ENCODE measurements at places on chromosomes 1 and 21.

DNA sequence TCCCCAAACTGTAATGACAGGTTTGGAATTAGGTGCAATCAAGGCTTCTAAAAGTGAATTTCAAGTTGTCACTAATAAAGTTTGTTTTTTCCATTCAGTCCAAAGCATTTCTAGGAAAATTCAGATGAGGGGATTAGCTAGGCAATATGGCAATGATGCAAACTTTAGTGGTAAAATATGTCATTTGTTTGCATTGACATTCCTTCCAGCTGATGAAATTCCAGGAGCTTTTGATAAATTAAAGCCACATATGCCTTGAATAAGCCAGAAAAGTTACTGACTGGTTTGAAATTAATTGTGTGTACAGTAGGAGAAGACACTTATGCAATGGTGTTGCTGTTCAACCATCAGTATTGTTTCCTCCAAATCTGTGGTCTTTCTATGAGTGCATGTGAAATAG lies 57.8 kb downstream of the MROH9 start:
- no peak for DNase-seq

- no peak for DNase-seq
Measured at GRCh38 chr1:10484521-10484920, 9.8 kb downstream of the PEX14 start.

DNA sequence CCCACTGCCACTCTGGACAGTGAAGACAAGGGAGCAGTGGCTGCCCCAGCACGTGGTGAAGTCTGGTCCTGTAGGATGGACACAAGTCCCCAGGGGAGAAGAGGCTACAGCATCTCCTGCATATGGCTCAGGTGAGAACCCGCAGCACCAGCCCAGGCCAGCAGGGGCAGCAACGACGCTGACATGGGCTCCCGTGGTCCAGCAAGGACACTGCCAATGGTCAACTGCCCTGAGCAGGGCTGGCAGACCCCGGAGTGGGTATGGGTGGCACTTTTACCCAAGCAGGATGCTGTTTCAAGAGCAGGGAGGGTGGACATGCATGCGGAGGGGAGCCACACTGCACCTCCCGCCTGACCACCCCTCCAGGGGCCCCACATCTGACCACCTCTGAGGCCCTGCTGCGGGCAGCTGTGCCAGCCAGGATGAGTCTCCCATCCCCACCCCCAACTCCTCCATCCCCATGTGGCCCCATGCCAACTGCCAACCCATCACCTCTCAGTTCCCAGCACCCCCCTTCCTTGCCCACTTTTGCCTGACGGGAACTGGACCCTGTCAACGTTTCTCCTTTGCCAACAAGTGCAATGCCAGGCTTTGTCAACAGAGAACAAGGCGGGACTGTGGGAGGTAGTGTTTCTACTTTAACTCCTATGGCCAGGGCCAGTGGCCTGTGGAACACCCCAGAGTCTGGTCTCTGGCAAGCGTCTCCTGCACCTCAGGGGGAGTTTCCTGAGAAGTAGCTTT lies 8.6 kb downstream of the MORN1 start:
- DNase-seq: no peak

DNA sequence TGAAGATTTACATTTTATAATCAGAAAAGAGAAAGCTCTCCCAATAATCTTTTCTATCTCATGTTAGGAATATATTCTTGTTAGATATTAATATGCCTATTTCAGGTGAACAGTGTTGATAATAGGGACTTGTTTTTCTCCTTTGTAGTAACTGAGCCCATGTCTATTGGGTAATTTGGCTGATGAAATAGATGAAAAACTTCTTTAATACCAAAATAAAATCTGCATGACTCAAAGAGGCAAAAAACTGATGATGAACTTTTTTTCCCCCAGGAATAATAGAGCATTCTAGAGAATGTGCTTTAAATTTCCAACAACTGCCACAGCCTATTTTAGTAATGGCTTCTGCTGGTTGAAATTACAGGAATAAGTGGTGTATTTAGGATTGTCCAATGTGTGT lies 178.9 kb upstream of the GREM2 start:
- DNase-seq: no peak

DNA sequence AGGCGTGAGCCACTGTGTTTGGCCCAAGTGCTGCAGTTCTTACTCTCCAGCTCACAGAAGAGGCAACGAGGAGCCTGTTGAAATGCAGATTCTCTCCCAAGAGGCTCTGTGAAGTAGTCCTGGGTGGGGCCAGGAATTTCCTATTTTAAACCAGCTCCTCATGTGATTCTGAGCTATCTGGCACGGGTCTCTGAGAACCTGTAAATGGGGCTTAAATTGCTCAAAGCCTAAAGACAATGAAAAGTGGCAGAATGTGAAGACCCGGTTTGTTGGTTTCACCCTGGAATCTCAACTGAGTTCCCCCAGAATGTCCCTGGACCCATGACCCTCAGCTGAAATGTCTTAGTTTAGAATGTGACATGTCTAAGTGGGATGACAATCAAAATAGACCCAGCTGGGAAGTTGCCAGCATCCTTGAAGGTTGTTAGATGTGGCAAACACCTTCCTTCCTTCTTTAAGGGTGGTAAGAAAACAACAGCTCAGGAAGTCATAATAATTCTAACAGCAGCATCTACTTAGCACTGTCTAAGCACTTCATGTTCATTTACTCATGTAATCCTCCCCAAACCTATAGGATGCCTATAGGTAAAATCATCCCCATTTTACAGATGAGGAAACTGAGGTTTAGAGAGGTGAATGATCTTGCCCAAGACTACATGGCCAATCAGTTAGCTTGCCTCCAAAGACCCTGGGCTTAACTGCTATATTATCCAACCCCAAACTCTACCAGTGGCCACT lies 20.9 kb upstream of the ATP5PO start:
- DNase-seq: no peak

- DNase-seq: peak; percentile 67
Measured at GRCh38 chr1:248862998-248863881, 4.4 kb upstream of the ZNF692 start.

DNA sequence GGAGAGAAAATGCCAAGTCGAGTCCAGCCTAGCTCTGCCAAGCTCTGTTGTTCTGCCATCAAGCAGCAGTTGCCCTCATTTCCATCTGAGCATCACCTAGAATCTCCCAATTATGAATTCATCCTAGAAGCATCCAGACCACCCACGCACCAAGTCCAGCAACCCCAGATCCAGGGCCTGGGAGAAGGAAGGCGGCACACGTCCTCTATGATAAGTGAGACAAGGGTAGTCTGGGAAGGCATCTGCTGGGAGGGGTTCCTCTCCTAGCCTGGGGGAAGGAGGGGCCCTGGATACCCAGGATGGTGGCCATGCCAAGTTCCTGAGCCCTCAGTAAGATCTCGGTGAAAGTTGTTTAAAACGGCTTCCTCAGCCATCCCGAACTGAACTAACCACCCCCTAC lies 70.7 kb downstream of the VWA5B1 start:
- DNase-seq: no peak

GRCh38 chr1:181141431-181141910 lies 53.0 kb downstream of the IER5 start:
- DNase-seq: peak; percentile 35

- no peak for DNase-seq
Measured at GRCh38 chr1:23593042-23593521, 33.8 kb upstream of the ID3 start.

GRCh38 chr1:218867066-218867465 lies 306.6 kb upstream of the LYPLAL1 start:
- DNase-seq: no peak

- DNase-seq: no peak
Measured at GRCh38 chr1:8423269-8423691, 105.4 kb downstream of the SLC45A1 start.

- DNase-seq: no peak
Measured at GRCh38 chr1:233005703-233006102, 55.3 kb downstream of the NTPCR start.

DNA sequence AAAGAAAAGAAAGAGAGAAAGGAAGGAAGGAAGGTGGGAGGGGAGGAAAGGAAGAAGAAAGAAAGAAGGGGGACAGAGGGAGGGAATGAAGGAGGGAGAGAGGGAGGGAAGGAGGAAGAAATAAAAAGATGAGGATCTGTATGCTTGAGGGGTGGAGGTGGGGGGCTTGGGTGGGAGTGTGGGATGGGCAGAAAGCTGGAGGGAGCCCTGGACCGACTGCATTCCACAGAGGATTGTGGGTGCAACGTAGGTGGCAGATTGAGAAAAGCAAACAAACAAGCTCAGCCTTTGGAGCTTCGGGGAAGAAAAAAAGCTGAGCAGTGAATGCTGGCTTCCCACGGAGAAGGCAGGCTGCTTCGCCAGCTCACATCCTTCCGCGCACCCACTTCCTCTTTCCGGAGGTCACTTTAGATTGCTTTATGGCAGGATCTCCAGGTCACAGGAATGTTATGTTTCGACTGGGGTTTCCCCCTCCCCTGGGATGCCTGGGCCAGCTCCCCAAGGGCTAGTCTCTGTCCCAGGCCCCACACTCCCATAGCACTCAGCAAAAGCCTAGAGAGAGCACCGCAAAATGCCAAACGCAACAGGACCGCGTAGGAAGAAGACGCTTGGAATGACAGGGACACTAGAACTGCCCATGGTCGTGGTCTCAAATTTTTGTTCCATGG lies 20.7 kb upstream of the LGALS8 start:
- no peak for DNase-seq

GRCh38 chr1:44808063-44808937 lies at the start of gene BTBD19:
TSS of gene BTBD19 (plus strand) at chr1:44808523. CDS start at chr1:44808821, 298 bp downstream.
- no peak for DNase-seq

DNA sequence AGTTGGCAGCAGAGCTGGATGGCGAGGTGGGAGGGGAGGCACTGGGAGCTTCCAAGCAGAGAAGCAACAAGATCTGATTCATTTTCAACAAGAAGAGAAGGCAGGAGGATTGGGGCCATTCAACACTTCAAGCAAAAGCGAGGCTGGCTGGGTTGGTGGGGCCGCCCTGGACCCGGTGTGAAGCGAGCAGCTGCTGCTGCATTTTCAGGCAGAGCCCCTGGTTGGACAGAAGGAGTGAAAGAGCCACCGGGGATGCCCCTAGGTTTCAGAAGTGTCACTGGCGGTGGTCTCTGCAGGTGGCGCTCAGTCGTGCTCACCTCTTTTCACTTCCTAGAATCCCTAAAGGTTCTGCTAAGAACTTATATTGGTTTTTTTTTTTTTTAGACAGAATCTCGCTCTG lies 18.0 kb downstream of the SLC2A7 start:
- no peak for DNase-seq

DNA sequence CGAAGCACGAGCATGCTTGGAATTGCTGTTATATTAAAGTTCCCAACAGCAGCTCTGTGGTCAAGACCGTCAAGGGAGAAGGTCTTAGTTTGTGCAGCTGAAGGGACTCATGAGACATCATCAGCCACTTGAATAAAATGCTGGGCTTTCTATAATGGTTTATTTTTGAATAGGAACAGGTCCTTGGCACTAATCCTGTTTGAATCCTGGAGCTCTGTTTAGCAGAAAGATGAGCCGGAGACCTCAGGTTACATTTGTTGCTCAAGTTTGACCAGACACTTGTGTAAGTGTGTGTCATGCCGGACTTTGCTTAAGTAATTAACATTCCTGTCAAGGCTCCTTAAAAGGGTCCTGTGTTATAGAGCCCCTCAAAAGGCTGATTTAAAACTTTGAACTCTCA lies 186.5 kb downstream of the ROR1 start:
- no peak for DNase-seq

DNA sequence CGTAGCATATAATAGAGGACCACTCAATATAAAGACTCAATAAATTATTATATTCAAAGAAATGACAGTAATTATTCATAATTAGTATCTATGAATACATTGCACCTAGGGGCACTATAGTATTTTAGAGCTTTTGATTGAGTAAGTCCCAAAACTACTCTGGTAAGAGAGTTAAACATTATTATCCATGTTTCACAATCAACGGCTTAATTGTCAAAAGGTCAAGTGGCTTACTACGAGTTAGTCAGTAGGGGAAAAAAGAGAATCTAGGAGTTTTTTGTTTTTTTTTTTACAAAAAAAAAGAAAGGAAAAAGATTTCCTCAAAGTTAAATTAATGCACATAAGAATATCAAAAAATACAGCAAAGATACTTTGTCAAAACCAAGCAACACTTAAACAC lies 20.4 kb upstream of the LAMC1 start:
- DNase-seq: no peak

DNA sequence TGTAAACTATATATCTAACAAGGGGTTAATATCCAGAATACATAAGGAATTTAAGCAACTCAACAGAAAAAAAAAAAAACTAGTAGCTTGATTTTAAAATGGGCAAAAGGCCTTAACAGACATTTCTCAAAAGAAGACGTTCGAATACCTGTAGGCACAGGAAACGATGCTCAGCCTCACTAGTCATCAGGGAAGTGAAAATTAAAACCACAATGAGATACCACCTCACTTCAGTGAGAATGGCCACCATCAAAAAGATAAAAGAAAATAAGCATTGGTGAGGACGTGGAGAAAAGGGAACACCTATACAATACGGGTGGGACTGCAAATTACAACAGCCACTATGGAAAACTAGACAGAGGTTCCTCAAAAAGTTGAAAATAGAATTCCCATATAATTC lies 37.3 kb downstream of the NPHP4 start:
- DNase-seq: no peak

Data from stimulated activated CD8-positive, alpha-beta memory T cell treated with anti-CD3 and anti-CD28 coated beads, Interleukin-4, amount 100 ng/mL, for 4 hours (primary cell).